Left lung (tissue), 14 donors: ENCODE measurements at places on chromosomes 16 and 17. TPM values are rescaled to one million over a fixed set of nuclear protein-coding genes. Genes with fewer than 3 reads are reported as not detected.
A peak's percentile ranks its signal among the peaks of the same experiment; 100 is the strongest.

GRCh38 chr16:12511708-12512107 lies 292.0 kb downstream of the CPPED1 start:
- no peak for DNase-seq

GRCh38 chr17:46942441-46943217 lies 19.7 kb downstream of the GOSR2 start:
- no peak for DNase-seq

GRCh38 chr17:66214884-66215528 lies 14.2 kb downstream of the APOH start:
- DNase-seq, result no peak

DNA sequence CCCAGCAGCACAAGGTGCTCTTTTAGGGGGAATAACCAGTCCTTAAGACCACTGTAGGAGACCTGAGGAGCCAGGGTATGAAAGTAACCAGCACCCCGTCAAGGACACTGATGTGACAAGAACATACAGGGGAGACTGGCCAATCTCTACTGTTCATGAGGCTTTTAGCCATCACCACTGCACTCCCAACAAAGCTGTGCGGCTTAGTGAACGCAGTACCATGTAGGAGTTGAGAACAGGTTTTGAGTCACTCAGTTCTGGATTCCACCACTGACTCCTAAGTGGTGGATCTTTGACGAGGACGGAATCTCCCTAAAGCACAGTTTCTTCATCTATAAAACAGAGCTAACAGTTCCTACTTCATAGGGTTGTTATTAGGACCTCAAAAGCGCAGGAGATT lies 26.8 kb downstream of the COG4 start:
- DNase-seq, result no peak

DNA sequence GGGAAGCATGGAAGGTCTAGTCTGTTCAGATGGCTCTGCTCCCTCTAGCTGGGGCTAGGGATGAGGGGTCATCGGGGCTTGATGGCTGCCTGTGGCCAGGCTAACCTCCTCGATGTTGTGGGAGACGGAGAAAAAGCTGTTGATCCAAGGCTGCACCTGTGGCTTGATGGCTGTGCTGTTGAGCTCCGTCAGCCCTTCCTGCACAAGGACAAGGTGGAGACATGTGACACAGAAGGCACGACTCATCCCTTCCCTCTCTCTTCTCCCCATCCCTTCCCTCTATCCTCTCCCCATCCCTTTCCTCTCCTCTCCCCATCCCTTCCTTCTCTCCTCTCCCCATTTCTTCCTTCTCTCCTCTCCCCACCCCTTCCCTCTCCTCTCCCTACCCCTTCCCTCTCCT lies 28.2 kb downstream of the FCSK start:
- DNase-seq, result no peak

- no peak for DNase-seq
Measured at GRCh38 chr16:21205303-21205702, 6.1 kb downstream of the ZP2 start.

DNA sequence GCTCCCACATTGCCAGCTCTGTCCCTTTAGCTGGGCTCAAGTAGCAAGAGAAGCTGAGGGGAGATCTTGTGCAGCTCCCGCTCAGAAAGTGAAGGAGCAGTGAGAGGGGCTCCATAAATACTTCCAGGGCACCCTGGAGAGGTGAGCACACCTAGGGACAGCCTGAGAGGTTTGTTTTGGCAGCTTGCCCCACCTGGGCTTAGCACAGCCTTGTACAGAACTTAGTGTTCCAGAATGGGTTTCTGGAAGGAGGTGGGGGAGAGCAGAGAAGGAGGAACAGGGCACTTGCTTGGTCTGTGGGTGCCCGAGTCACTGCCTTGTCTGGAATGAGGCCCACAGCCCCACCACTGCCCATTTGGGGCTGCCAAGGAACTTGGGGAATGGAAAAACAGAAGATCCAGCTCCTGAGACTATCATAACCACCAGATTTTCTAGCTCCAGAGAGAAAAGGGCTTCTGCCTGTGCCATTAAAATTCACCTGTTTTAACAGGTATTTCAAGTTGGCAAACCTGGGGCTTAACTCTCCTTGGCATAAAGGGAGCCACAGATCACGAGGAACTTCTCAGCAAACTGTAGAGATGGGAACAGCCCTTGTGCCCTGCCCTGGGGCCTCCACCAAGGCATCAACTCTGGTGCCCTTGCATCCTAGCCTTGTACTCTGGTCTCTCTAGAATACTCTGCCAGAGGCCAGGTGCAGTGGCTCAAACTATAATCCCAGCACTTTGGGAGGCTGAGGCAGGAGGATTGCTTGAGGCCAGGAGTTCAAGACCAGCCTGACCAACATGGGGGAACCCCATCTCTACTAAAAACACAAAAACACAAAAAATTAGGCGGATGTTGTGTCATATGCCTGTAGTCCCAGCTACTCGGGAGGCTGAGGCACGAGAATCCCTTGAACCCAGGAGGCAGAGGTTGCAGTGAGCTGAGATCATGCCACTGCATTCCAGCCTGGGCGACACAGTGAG lies 1.9 kb downstream of the PRR15L start:
- peak; percentile 85 for DNase-seq

Gene OTOA
- polyA plus RNA-seq, result 0.06 TPM

Gene KRTAP4-6
- polyA plus RNA-seq, result not detected
